Activated naive CD4-positive, alpha-beta T cell treated with anti-CD3 and anti-CD28 coated beads for 36 hours (primary cell): ENCODE measurements at places on chromosomes 1 and 21.

- no peak for DNase-seq
These were observed 12.3 kb downstream of the PANK4 start for GRCh38 chr1:2513939-2514652.

DNA sequence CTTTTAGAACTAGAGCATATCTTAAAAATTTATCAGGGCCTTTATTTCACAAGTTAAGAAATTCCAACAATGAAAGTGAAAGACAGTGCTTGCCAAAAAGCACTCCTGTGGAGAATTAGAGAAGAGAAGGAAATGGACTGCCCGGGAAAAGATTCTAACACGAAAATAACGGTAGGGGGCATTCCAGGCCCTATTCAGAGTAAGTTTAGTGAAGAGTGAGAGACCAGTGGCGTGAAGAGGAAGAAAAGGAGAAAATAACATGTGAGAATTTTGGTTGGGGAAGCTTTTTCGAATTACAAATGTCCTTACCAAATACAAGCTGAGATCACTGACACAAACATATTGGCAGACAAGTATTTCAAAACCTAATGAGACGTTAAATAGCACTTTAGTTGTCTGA, 38.4 kb upstream of the RBM34 start:
- DNase-seq, result no peak

GRCh38 chr1:74729741-74730478, 2.9 kb downstream of the CRYZ start:
- DNase-seq, result no peak

DNA sequence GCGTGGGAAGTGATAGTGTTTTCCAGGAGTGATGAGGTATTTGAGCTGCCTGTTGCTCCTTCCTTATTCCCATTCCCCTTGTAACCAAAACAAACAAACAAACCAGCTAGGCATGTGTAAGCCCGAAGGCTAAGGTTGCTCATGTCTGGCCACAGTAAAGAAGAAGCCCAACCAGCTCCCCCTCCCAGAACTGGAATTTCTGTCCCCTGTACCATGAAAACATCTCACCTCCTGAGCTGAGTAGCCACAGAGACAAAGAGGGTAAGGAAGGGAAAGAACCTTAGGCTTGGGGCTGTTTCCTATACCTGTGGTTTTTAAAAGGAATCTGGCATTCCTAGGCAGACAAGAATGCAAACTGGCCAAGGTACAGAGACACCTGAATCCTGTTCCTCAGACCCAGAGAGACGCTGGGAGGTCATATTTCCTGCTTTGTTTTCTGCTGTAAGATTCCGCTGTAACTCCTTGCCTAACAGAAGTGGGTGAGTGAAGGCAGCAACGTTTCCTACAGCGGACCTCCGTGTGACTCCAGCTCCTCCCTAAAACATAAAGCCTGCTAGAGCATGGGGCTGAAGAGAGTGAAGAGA, 41.7 kb upstream of the RAB4A start:
- DNase-seq, result no peak

DNA sequence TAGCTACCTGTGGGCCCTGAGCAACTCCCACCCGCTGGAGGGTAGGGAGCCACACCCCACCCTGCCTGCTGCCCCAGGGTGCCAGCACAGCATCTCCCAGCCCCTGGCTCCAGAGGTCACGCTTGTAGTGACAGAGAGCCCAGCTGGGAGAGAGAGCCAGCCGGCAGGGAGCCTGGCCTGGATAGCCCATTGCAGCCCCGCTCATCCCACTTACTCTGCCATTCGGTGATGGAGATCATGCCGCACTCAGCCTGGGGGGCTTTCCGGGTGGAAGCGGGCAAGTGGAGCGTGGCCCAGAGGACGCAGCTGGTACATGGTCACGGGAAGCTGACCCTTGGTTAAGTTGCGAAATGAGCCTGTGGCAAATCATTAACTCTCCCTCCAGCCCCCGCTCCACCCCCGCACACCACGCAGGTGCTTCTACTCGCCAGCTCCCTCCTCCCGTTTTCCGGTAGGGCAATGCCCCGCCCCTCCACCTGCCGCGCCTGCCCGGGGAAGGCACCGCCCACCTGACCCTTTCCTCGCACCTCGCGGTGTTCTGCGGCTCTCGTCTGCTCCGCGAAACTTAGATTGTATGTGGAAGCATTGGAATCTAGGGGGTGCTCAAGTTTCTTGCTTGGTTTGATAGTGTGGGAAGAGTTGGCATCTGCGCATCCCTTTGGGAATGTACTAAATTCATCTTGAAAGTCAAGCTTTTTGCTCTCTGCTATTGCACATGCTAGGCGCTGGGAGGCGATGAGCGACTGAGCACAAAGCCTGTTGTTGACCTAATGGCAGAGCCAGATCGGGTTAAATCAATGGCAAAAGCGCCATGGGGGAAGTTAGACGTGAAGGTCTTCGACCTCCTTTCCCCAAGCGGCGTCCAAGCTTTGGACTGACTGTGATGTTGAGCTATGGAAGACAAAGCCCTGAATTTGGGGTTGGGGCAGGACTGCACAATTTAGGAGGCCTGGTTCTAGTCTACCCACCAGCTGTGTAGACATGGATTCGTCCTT, at the start of gene GOLT1A:
Gene GOLT1A (minus strand): TSS at position 321 of the 995 bp plus-strand sequence. CDS start 82 bp downstream, at position 239.
- DNase-seq, result peak; percentile 74

- DNase-seq, result peak; percentile 77
These were observed 165.9 kb downstream of the SDCCAG8 start for GRCh38 chr1:243421784-243422183.

GRCh38 chr1:100622037-100622436, 84.1 kb downstream of the GPR88 start:
- peak; percentile 40 for DNase-seq

DNA sequence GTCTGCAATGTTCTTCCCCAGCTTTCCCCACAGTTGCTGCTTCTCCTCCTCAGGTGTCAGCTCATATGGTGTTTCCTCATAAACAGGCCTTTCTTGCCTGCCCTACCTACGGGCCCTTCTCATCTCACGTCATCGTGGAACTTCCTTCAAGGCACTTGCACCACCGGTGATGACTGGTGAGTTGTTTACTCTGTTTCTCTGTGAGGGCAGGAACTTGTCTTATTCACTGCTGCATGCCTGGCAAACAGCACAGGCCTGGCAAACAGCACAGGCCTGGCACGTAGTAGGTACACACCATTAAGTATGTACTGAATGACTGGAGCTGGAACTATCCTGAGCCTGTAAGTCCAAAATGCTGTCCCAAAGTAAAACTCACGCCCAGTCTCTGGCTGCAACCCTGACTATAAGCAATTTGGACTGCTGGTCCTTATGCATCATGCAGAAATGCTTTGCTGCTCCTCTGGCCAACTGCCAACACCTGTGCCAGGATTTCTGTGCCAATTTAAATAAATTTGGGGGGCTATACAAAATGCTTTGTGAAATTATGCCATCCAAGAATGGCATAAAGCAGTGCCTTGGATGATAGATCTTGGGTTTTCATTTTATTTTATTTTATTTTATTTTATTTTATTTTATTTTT, 25.7 kb downstream of the STK40 start:
- peak; percentile 66 for DNase-seq

- DNase-seq, result no peak
These were observed 43.2 kb downstream of the C1orf198 start for GRCh38 chr1:230824919-230825721.
